MCF 10A (cell line): ENCODE measurements at places on chromosomes 16 and 17.

DNA sequence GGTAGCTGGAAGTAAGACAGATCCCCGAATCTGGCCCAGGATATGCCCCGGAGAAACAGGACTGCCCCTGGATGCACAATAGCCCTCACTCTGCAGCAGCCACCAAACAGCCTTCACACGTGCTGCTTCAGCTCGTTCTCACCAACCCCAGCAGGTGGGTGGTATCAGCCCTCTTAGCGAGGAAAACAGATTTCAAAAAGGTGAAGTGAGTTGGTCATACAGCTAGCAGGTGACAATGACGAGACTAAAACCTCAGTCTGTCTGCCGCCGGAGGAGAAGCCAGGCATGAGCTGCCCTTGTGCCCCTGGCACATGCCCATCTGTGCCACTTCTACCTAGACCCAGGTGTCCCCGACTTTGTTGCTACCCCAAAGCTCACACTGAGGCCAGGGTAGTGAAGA, 92.4 kb downstream of the YPEL2 start:
- no peak for DNase-seq

DNA sequence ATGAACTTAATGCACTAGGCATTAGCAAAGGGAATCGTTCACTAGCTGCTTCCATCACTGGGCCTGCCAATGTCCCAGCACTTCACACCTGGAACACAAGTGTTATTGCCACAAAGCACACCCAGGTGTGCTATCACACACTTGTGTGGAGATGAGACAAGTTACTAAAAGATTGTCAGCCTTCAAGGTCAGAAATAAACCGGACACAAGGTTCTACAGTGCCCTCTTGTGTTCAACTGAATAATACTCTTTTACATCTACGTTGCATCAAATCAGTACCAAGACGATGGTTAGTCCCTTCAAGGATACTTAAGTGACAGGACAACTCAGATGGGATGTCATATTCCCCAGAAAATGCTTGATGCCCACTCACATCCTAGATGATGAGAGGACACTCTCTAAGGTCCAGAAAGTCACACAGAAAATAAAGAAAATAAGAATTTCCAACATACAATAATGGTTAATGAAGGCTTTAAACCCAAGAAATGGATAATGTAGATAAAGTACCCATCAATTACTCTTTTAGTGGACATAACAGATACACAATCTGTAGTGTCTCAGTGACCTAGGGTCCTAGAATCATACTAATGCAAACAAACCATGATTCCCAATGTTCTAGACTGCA, 16.4 kb upstream of the GLG1 start:
- DNase-seq: peak; percentile 60

GRCh38 chr16:11585460-11586377, 1.0 kb downstream of the LITAF start:
- peak; percentile 34 for DNase-seq

DNA sequence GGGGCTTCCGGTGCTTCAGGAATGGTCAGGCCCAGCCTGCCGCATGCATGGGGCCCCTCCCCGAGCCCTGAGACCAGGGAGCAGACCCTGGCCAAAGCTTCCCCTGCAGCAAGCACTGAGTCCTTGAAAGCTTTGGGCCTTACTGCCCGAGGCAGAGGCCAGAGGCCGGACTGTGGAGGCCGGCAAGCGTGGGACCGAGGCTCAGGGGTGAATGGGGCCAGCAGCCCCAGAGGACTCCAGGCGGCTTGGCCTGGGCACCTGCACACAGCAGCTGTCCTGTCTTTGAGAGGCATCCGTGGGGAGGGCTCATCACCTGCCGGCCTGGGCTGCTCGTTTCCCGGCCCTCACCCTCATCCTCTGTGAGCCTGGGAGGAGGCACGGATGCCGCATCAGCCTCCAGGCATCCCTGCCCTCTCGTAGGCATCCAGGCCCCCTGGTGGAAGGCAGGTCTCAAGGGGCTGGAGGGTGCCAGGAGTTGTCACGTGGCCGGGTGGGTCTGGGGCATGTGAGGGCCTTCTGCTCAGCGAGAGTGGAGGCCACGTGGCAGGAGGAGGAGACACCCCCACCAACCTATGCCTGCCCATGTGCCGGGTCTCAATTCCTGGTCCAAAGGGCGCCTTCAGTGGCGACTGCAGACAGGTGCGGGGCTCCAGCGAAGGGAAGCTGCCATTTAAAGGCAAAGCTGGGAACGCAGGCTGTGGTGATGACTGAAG, 31.4 kb downstream of the CACNA1H start:
- no peak for DNase-seq

GRCh38 chr17:79950306-79950705, 85.4 kb downstream of the TBC1D16 start:
- DNase-seq: no peak
